ENCODE measurements at places on chromosomes 16 and 17. TPM values are rescaled to one million over a fixed set of nuclear protein-coding genes. Genes with fewer than 3 reads are reported as not detected.

DNA sequence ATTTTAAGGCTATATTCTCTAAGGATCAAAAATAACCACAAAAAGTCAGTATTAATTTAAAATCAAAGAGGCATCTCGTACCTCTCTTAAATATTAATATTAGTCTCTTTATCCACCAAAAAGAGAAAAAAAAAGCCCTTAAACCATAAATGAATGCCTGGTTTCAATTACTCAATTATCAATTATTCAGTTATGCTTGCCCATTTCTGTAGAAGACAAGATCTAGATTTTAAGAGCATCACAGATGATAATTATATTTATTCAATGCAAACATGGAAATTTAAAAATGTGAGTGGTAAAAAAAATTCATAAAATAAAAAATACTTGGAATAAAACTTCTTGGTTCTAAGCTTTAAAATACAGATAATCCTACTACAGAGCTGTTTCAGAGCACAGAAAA, 125.7 kb upstream of the CORO6 start:
- no peak for DNase-seq

GNAO1 gene
- 1.5 TPM for total RNA-seq

PPP1R27 gene
- total RNA-seq = not detected

DNA sequence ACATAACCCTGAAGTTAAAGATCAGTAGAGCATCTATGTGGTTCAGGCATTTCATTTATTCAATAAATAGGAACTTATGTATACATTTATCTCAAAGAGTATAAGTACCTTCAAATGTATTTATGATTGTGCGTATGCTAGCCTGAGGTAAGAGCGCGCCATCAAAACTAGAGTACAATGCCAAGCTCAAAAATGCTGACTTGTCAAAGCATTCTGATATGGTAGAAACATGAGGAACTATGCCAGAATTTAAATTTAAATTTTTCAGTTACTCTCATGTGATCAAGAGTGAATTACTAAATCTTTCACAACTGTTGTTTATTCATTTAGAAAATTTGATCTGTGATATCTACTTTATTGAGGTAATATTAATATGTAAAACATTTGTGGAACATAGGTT, 225.5 kb upstream of the CDH8 start:
- no peak for DNase-seq

All from activated CD4-positive, alpha-beta T cell treated with anti-CD3 and anti-CD28 coated beads for 36 hours (primary cell).